Activated CD4-positive, alpha-beta memory T cell treated with anti-CD3 and anti-CD28 coated beads for 36 hours (primary cell): ENCODE measurements at places on chromosomes 4 and X.
A peak's percentile ranks its signal among the peaks of the same experiment; 100 is the strongest.

DNA sequence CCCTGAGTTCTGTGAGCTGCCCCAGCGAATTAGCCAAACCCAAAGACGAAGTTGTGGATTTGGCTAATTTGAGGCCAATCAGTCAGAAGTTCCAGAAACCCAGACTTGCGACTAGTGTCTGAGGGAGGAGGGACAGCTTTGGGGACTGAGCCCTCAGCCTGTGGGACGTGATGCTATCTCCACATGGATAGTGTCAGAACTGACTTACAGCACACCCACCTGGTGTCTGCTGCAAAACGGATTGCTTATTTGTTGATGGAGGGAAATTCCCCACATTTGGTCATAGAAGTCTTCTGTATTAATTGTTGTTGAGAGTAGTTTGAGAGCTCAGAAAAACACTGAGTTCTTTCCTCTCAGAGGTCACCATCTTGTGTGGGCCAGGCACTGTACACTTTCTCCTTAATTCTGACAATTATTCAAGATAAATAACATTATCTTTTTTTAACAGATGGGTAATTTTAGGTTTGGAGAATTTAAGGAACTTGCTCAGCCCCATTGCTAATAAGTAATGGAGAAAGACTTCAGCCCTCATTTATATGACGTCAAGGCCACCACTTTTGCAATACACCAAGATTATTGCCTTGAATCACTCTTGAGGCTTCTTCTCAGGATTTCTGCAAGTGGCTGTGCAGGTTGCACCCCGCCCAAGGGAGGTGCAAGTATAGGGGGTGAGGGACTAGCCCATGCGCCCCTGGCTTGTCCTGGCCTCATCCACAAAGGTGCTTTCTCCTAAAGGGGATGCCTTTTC lies 16.7 kb downstream of the CLRN2 start:
- no peak for DNase-seq

DNA sequence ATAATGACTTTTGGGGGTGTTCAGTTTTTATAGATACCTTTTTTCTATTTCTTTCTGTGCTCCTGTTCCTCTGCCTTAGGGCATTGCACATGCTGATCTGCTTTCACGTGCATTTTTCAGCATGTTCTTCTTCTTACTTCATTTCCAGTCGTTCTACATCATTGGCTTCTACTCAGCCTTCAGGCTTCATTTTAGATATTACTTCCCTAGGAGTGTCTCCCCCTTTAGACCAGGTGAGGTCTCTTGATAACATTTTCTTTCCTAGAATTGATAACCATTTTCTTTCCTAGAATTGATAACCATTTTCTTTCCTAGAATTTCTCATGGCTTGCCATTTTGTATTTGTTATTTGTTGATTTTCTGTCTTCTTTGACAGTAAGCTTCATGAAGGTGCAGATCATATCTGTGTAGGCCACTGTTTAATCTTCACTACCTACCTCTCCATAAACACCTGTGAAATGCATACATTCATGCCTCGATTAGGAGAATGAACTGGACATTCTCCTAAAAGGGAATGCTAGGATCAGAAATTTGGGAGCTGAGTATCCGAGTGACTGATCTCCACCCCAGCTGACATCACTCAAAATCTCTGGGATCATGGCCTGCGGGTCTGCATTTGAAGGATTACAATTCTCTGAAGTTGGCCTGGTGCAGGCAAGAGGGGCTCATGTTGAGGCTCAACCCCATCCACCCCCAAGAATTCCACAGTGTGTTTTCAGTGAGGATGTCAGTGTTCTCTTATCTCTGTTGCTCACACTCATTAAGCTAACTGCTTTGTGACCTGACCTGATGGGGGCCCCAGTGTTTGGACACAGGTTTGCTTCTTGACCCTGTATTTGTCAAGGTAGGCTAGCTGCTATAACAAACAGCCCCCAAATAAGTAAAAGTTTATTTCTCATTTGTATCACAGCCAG lies 45.7 kb downstream of the GYG2 start:
- no peak for DNase-seq

DNA sequence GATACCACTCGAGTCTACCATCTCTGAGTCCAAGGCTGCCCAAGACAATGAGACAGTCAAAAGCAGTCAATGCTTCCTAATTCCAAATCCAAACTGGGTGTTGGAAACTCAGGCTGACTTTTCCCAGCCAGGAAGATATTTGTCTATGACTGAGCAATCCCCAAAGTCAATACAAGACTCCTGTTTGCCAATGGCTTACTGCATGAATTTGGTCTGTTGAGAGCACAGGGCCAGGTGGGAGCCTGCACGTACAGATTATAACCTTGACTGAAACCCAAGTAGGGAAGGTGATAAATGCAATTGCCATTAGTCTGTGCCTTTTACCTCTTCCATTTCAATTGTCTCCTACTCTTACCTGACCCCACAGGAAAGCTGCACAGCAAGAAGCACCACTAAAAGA lies 72.6 kb upstream of the PPARGC1A start:
- DNase-seq: no peak

DNA sequence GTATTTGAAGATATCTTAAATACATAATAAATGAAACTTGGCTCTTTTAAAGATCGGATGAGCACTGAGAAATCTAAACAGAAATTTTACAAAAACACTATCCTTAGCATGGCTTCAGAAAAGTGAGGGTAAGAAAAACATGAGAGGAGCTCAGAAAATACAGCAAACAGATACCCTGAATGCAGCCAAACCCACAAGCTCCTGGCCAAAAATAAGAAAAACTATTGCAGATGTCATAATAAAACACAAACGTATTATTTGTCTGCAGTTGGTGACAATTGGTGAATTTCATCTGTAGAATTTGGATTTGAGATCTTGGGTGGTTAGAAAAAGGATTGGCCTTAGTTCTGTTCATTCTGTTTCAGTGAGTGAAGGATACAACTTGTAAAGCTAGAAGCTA lies 603.9 kb downstream of the INPP4B start:
- no peak for DNase-seq

- no peak for DNase-seq
Measured at GRCh38 chr4:125420526-125420925, 105.8 kb downstream of the FAT4 start.

GRCh38 chrX:40385682-40386081 lies 195.1 kb upstream of the ATP6AP2 start:
- no peak for DNase-seq

GRCh38 chr4:69095301-69095731 lies 958 bp upstream of the UGT2B7 start:
- DNase-seq: no peak

GRCh38 chr4:56870946-56871345 lies 36.8 kb upstream of the REST start:
- DNase-seq: no peak

DNA sequence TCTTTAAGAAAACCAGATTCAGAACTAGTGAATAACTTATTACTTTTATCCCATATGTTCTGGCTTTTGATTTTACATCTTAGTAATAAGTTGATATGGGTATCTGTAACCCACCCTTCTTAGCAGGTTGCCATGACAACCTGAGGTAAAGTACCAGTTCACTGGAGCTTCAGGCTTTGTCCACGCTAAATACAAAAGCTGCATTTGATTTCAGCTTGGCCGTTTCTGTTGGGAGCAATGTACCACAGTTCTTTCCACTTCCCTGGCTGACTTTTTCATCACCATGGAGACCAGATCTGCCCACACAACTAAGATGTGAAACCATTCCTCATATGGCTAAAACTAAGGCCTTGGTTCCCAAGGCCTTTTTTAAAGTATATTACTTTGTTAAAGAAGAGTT lies 26.1 kb downstream of the KLHL34 start:
- no peak for DNase-seq

- no peak for DNase-seq
Measured at GRCh38 chrX:29012867-29013266, 425.6 kb downstream of the IL1RAPL1 start.

GRCh38 chrX:136689436-136689835 lies 41.5 kb downstream of the CD40LG start:
- no peak for DNase-seq

DNA sequence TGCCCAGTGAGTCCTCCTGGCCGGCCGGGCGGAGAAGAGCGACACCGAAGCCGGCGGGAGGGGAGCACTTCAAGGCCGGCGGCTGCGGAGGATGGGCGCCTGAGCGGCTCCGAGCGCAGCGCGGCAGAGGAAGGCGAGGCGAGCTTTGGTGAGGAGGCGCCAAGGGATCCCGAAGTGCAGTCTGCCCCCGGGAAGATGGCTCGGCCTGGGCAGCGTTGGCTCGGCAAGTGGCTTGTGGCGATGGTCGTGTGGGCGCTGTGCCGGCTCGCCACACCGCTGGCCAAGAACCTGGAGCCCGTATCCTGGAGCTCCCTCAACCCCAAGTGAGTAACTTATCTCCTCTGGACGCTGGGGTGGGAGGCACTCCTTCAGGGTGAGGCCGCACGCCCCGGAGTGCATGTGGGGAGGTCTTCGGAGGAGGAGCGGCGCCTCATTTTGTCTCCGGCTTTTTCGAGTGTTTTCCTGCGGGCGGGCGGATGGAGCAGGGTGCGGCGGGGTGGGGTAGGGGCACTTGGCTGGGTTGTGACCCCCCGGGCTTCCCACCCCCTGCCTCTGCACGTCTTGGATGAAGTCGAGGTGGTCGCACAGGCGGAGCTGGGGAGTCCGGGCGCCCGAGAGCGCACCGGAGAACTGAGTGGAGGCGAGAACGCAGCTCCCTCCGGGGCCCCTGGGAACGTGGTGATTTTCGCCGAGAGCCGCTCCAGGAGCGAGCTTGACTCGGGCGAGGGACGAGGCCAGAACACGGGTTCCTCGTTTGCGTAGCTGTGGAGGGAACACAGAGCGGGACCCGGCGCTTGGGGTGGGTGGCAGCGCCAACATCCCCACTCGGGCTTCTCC lies 979 bp downstream of the EFNB1 start:
- peak; percentile 25 for DNase-seq

- DNase-seq: no peak
Measured at GRCh38 chr4:91596718-91597117, 707.0 kb upstream of the GRID2 start.

- no peak for DNase-seq
Measured at GRCh38 chr4:7120341-7120740, 52.5 kb upstream of the GRPEL1 start.
